ENCODE measurements at places on chromosomes 3 and 15.
A peak's percentile ranks its signal among the peaks of the same experiment; 100 is the strongest.

GRCh38 chr3:152944671-152945070 lies 109.7 kb downstream of the P2RY1 start:
- DNase-seq = no peak

GRCh38 chr3:58683466-58683865 lies 16.9 kb upstream of the FAM3D start:
- no peak for DNase-seq

GRCh38 chr15:81751816-81752545 lies 293.8 kb downstream of the MEX3B start:
- no peak for DNase-seq

- DNase-seq = no peak
Observed at GRCh38 chr3:16670191-16670590, 65.0 kb upstream of the DAZL start.

DNA sequence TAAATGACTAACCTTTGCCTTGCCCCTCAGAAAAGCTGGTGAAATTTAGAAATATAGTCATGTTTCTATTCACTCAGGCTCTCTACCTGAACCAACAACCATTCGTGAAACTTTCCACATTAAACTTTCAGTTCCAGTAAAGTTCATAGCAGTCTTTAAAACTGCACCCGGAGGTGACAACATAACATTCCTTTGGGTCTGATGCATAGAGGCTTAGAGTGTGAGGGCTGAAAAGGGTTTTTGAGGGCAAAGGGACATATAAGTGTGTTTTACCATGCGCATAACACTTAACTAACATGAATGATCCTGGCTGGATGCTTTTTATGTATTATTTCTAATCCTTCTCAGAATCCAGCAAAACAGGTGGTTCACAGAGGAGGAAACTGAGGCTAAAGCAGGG lies 471.7 kb upstream of the MCTP2 start:
- DNase-seq = no peak

- no peak for DNase-seq
Observed at GRCh38 chr3:111069974-111070771, 1.4 kb upstream of the NECTIN3 start.

GRCh38 chr15:68674975-68675374 lies 96.2 kb downstream of the CORO2B start:
- DNase-seq = no peak

DNA sequence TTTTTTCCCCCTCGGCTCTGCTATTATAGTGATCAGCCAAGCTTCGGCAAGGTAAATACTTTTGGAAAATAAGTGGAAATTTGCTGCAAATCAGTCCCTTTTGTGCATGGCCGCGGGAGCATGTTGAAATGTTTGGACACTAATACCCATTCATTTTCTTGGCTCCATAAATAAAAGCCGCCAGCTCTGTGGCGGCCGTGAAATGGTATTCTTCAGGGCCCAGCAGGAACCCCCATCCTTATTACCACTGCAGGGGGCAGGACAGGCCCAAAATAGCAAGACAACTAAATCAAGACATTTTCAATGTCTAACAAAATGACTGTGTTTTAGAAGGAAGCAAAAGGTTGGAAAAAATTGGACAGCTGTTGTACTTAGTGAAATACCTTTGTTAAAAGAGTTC lies 362.3 kb downstream of the NR2F2 start:
- no peak for DNase-seq

GRCh38 chr3:65334045-65334665 lies 646.4 kb upstream of the ADAMTS9 start:
- DNase-seq = no peak

DNA sequence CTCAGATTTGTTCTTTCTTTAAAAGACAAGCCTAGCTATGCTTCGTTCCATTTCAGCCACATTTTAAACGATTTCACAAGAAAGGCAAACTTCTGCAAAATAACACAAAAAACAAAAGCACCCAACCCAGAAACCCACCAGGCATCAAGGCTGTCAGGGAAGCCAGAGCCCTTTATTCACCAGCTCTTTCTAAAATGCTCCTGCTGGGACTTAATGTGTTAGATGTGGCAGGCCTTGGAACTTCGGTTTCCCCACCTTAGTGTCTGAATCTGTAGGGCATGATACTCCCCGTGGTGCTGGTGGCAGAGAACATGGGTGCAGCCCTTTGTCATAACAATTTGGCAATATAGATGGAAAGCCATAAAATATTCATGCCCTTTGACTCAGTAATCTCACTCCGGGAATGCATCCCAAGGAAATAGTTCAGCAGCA lies 56.8 kb upstream of the LCTL start:
- peak; percentile 20 for DNase-seq

GRCh38 chr3:44795197-44795596 lies 33.6 kb downstream of the KIF15 start:
- DNase-seq = no peak

DNA sequence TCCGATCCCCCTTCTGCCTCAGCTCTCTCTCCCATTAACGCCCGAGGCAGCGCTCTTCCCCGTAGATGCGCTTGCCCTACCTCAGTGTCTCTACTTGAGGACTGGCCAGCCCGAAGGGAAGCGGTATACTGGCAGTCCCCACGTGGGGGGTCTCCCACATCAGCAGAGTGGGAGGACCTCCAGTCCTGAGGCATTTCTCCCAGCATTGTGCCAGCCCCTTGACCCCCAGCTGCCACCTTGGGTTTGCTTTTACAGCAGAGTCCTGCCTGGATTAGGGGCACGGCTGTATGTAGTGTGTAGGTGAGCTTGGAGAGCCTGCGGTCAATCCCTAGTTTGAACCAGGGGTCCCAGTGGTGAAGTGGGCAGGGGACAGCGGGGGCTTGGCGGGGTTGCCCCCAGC lies 767 bp downstream of the SEMA3F start:
- no peak for DNase-seq

GRCh38 chr3:154338008-154338407 lies 13.7 kb upstream of the DHX36 start:
- no peak for DNase-seq

- peak; percentile 86 for DNase-seq
Observed at GRCh38 chr3:142028243-142028777, 121.0 kb downstream of the TFDP2 start.

DNA sequence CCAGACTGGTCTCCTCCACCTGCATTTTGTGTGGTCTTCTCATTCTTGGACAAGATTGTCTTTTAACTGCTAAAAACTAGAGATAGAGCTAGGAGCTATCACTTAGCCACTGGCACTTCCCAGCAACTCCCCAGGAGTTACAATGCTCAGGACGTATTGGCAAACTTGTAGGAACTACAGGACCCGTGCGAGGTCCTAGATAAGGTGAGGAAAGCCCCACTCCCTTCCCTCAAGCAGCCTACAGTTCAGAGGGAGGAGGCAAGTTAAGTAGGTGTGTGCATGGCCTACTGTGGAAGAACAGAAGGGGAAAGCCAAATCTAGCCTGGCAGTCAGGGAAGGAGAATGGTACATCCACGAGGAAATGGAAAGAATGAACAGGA lies 504.7 kb upstream of the PROK2 start:
- peak; percentile 73 for DNase-seq

DNA sequence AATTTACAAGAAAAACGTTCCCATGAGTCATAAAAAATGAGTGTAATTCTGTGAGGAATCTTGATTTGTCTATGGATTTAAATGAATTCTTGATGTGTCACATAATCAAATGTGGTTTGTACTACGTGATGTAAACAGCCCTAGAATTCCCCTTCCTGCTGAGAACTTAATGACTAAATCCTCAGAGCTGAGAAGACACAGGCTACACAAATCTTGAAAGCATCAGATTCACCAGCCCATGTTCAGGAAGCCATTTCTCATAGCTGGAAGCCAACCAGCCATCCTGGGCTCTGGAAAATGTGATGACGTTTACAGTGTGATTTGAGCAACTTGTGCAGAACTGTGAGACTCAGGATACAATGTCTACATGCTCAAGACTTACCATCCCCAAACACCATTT lies 193.7 kb upstream of the MME start:
- DNase-seq = no peak

DNA sequence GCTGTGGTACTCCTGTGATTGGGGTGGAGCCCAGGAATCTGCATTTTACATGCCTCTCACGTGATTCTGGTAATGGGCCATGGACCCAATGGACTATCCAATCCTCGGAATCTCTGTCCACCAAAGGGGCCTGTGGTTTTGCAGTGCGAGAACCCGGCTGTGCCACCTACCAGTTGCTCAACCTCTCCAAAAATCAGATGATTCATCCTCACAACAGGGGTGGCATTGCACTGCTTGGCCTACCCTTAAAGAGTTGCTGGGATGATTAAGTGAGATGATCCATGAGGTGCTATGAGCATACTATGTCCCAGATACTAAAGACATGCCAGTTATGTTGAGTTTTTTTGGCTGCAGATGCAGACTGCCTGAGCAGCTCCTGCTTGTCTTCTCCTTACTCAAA lies 5.1 kb downstream of the ANP32A start:
- DNase-seq = no peak

GRCh38 chr3:124576565-124577493 lies 153.4 kb upstream of the UMPS start:
- no peak for DNase-seq

DNA sequence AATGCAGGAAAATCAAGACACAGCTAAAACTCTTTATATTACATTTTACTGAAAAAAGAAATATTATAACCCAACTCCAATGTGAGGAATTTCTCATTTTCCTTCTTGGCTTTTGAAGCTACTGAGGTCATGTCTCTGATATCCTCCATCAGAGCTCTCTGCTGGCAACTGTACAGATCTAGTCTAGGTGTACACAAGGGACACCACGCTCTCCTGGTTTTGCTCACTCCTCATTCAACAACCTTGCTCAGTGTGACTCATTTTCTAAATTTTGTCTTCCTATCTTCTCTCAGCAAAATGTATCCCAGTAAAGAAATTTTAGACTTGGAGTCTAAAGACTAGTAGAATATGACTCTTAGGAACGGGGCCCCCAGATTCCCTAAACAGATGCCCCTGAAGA lies 144.3 kb downstream of the KCNMB2 start:
- no peak for DNase-seq

GRCh38 chr3:107496855-107497254 lies 25.9 kb upstream of the BBX start:
- no peak for DNase-seq

GRCh38 chr3:172036541-172037215 lies 2.7 kb upstream of the FNDC3B start:
- DNase-seq = no peak

DNA sequence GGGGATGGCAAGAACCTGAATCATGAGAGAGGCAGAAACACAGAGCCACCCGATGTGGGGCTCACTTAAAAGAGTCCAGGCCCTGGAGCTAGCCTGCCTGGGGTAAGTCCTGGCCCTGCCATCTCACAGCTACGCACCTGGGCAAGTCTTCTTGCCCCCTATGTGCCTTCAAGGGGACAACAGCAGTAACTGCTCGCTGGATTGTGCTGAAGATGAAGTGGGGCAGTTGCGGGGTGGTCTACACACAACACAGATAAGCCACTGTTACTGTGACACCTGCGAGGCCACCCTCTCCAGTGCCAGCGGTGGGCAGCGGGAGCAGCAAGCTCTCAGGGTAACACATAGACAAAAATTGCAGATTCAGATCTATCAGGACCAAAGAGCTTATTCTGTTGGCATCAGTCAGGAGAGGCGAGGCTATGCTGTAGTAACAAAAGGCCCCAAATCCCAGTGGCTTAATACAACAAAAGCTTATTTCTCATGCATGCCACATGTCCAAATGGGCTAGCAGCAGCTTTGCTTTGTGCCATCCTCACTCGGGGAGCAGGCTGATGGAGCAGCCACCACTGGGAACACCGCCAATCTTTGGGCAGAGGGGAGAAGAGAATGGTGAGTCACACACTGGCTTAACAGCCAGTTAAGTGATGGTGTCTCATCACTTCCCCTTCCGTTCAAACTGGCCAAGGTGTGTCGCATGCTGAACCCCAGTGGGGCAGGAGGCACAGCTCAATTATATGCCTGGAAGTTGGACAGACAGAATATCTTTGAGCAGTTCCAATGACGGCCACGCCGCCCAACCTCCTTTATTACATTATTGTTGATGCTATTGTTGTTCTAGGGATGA lies 78.3 kb downstream of the WNT7A start:
- no peak for DNase-seq

DNA sequence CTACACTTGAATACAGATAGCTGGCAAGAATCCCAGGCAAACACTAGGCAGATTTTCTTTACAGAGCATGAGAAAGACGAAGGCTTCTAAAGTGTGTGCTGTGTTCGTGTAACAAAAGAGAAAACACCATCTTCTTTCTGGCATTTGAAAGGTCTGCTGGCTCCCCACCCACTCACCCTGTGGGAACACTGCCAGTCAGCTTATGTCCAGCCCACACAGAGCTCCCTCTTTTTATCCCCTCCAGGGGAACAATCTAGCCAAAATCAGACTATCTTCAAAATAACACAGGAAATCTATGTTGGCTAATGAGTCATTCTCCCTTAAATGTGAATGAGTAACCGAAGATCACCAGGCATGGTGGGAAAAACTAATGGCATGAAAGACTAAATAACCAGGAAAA lies 45.6 kb upstream of the PAQR5 start:
- no peak for DNase-seq

GRCh38 chr15:80957556-80957955 lies 32.1 kb downstream of the MESD start:
- DNase-seq = no peak

GRCh38 chr15:58518626-58519025 lies 86.8 kb downstream of the LIPC start:
- DNase-seq = no peak

GRCh38 chr15:40873694-40874561 lies at the start of gene RHOV:
RHOV (minus strand) TSS chr15:40874234; CDS start chr15:40874139, 95 bp downstream.
- DNase-seq = peak; percentile 67

DNA sequence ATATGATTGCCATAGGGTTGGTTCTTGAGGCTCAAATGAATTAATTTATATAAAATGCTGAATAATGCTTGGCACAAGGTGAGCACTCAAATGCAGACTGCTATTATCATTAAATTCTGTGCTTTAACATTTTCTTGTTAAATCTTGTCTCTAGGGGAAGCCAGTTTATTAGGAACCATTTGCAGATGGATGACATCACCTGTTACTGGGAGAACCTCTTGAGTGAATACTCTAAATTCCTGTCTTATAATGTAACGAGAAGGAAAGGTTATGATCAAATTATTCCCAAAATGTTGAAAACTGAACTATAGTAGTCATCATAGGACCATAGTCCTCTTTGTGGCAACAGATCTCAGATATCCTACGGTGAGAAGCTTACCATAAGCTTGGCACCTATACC lies 6.2 kb upstream of the TIMMDC1 start:
- no peak for DNase-seq

- DNase-seq = no peak
Observed at GRCh38 chr3:148990236-148990635, 1.1 kb upstream of the GYG1 start.

DNA sequence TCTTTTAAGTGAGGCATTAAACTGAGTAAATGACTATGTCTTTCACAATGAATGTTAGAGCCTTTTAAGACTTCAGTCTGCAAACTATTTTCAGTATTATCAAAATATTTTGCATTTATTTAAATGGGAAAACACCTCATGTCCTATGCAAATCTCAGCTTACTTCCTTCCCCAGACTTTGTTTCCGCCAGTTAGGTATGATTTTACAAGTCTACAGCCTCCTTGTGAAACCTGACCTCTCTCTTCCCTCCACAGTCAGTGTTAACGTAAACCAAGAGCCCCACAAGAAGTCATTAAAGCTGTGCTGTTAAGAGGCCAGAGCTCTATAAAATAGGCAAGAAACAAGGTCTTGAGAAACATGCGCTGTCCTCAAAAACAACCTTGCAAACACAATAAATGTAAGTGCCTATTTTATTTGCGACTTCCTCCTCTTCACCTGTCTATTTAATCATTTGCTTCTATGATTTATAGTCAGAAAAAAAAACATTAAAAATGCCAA lies 48.3 kb downstream of the PRTG start:
- no peak for DNase-seq

- DNase-seq = no peak
Observed at GRCh38 chr15:61206767-61207166, 22.3 kb downstream of the RORA start.

Data from hematopoietic multipotent progenitor cell treated with erythropoietin and hydrocortisone succinate and interleukin-3 and kit ligand, for 15 days (in vitro differentiated cells).